T47D (cell line): ENCODE measurements at places on chromosomes 4 and X.

DNA sequence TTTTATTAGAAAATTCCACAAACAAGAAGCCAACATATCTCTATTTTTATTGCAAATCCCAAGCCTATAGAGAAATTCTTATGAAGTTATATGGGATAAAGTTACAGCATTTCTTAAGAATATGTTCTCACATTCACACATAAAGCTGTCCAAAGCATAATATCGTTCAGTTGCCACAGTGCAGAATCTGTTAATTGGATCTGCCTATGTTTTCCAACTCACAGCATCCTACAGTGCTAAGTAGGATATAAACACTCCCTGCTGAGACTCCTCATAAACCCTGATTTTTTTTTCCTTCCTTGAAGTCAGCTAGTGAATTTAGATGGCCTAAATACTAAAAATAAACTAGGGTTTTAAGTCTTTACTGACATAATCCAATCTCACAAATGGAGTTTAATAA lies 307.9 kb downstream of the PDGFC start:
- no peak for DNase-seq

GRCh38 chrX:79081895-79082512 lies 62.5 kb upstream of the GPR174 start:
- DNase-seq: no peak

GRCh38 chr4:1047976-1048772 lies 36.7 kb downstream of the FGFRL1 start:
- no peak for DNase-seq

GRCh38 chr4:158850800-158851644 lies 82.2 kb downstream of the FNIP2 start:
- no peak for DNase-seq
